ENCODE measurements at places on chromosomes 1 and 21.

GRCh38 chr1:30633294-30633693 is 90.1 kb downstream of the MATN1 start:
- no peaks in the 10 kb centered on the region for H3K4me1 ChIP-seq
- DNase-seq, result no peak
- H3K27me3 ChIP-seq, result no peaks in the 10 kb centered on the region
- no peak overlapping the region for H3K27ac ChIP-seq

- DNase-seq, result no peak
- no peak overlapping the region for H3K27ac ChIP-seq
- no peaks in the 10 kb centered on the region for H3K27me3 ChIP-seq
- H3K4me1 ChIP-seq, result no peaks in the 10 kb centered on the region
- no peaks in the 10 kb centered on the region for H3K36me3 ChIP-seq
Measured at GRCh38 chr1:37719572-37720195, 27.4 kb downstream of the CDCA8 start.

GRCh38 chr1:62849031-62849430 is 65.1 kb downstream of the ATG4C start:
- H3K27me3 ChIP-seq, result no peaks in the 10 kb centered on the region
- H3K36me3 ChIP-seq, result no peaks in the 10 kb centered on the region
- H3K27ac ChIP-seq, result no peak overlapping the region
- no peak overlapping the region for H3K4me3 ChIP-seq
- H3K4me1 ChIP-seq, result no peaks in the 10 kb centered on the region

GRCh38 chr1:46601257-46602007 is 2.6 kb downstream of the MKNK1 start:
- DNase-seq, result no peak
- no peak overlapping the region for H3K27ac ChIP-seq
- no peaks in the 10 kb centered on the region for H3K27me3 ChIP-seq
- H3K4me1 ChIP-seq, result peaks cover 6% of the 10 kb centered on the region

- H3K36me3 ChIP-seq, result no peaks in the 10 kb centered on the region
- H3K27ac ChIP-seq, result no peak overlapping the region
- no peak overlapping the region for H3K4me3 ChIP-seq
- DNase-seq, result no peak
Measured at GRCh38 chr1:167438171-167439138, 79.9 kb downstream of the CD247 start.

DNA sequence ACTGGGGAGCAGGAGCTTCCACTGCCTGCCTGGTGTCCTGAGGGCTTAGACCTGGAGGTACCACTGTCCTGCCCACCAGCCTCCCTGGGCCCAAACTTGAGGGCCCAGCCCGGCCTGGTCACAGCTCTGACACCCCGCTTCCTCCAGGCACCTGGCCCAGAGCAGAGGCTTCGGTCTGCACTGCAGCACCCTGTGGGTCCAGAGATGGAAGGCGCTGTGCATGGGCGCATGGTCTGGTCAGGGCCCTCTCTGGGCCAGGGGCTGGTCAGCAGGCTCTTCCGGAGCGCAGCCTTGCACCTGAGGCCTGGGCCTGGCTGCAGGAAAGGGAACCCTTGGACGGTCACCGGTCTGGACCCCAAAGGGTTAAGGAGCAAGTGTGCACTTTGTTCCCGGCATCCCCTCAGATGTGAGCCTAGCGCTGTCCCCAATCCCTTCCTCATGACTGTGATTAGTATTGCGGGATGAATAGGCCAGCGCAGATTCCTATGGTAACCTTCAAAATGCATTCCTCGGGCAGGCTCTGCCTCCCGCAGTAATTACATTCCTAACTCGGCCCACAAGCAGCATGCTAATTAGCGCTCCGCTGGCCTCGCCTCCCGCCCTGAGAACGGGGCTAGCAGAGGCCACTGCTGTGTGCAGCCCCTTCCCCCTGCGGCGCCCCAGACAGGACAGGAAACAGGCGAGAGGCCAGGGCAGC is 36.3 kb downstream of the PRDM16 start:
- no peaks in the 10 kb centered on the region for H3K36me3 ChIP-seq
- H3K4me1 ChIP-seq, result no peaks in the 10 kb centered on the region
- no peak overlapping the region for H3K4me3 ChIP-seq
- no peak for DNase-seq

DNA sequence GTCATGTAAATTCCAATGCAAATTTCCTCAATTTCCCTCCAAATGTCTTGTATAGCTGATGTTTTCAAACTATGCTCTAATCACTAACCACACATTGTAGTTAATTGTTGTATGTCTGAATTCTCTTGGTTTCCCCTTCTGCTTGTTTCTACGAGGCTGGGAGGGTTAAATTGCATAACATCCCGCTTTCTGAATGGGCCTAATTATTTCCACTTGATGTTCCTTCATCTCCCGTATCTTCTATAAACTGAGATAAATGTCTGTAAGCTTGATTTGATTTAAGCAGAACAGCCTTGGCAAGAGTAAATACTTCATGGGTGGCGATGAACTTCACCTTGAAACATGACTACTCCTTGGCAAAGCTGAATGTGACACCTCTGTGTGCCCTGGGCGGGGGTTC is 72.2 kb downstream of the SERINC2 start:
- H3K36me3 ChIP-seq, result no peaks in the 10 kb centered on the region
- no peak for DNase-seq
- no peaks in the 10 kb centered on the region for H3K27me3 ChIP-seq

GRCh38 chr1:227796359-227796915 is 19.0 kb upstream of the PRSS38 start:
- H3K27ac ChIP-seq, result no peak overlapping the region
- no peak overlapping the region for H3K4me3 ChIP-seq
- no peak for DNase-seq
- H3K4me1 ChIP-seq, result no peaks in the 10 kb centered on the region
- no peaks in the 10 kb centered on the region for H3K27me3 ChIP-seq

DNA sequence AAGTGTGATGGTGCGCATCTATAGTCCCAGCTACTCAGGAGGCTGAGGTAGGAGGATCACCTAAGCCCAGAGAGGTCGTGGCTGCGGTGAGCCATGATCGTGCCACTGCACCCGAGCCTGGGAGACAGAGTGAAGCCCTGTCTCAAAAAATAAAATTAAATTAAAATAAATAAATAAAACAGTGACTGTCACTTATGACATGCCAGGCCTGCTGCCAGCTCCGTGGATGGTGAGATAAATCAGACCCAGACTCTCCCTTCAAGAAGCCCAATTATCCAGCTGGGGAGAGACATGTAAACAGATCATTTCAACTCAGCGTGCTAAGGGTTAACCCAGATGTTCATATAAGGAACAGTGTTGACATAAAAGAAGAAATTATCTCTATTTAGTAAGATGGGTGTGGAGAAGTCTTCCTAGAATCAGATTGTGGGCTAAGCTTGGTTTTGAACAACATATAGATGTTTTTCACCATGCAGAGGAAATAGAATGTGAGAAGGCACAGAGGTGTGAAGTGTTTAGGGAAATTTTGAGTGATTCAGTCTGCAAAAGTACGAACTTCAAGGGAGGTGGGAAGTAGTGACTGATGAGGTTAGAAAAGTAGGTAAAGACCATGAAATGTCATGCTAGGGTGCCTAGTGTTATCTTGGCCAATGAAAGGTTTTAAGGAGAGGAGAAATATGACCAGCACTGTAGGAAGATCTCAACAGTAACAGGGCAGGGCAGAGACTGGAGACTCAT is 18.3 kb downstream of the YARS1 start:
- DNase-seq, result no peak
- no peak overlapping the region for H3K27ac ChIP-seq

DNA sequence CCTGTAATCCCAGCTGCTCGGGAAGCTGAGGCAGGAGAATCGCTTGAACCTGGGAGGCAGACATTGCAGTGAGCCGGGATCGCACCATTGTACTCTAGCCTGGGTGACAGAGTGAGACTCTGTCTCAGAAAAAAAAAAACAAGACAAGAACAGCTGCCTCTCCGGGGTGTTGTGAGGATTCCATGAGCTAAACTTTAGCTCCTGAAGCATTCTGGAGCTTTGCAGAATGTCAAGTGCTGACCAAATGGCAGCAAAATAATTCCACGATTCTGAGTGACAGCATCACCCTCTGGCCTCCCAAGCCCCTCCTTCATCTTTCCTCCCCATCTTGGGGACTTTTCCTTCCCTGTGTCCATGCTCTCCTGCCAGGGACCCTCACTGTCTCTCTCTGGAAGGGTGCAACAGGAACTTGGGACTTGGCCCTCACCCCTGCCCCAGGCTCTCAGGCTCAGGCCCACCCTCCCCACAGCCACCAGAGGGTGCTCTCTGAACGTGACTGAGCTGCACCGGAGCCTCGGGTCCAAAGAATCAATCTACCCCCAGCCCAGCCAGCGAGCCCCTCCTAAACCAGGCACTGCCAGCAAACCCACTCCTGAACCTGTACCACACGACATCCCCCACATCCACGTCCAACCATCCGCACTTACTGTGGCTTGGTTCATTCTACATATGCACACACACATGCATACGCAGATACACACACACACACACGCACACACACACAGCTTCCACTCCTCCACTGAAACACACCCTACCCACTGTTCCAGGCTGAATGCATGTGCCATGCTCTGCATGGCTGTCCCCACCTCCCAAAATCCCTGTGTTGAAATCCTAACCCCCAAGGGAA is 45.7 kb downstream of the ACOT7 start:
- peaks cover 31% of the 10 kb centered on the region for H3K4me1 ChIP-seq
- H3K4me3 ChIP-seq, result no peak overlapping the region
- H3K27me3 ChIP-seq, result no peaks in the 10 kb centered on the region
- H3K27ac ChIP-seq, result no peak overlapping the region

GRCh38 chr1:167400359-167400953 is 117.9 kb downstream of the CD247 start:
- no peaks in the 10 kb centered on the region for H3K27me3 ChIP-seq
- no peak for DNase-seq
- H3K4me3 ChIP-seq, result no peak overlapping the region
- no peak overlapping the region for H3K27ac ChIP-seq
- H3K36me3 ChIP-seq, result peaks cover 5% of the 10 kb centered on the region
- no peaks in the 10 kb centered on the region for H3K4me1 ChIP-seq

- H3K36me3 ChIP-seq, result no peaks in the 10 kb centered on the region
- peaks cover 32% of the 10 kb centered on the region for H3K4me1 ChIP-seq
- no peak for DNase-seq
Measured at GRCh38 chr1:55210990-55211801, 4.0 kb downstream of the USP24 start.
